ENCODE measurements at places on chromosomes 13 and 19.

GRCh38 chr13:85665286-85665685 lies 133.9 kb downstream of the SLITRK6 start:
- DNase-seq: no peak

DNA sequence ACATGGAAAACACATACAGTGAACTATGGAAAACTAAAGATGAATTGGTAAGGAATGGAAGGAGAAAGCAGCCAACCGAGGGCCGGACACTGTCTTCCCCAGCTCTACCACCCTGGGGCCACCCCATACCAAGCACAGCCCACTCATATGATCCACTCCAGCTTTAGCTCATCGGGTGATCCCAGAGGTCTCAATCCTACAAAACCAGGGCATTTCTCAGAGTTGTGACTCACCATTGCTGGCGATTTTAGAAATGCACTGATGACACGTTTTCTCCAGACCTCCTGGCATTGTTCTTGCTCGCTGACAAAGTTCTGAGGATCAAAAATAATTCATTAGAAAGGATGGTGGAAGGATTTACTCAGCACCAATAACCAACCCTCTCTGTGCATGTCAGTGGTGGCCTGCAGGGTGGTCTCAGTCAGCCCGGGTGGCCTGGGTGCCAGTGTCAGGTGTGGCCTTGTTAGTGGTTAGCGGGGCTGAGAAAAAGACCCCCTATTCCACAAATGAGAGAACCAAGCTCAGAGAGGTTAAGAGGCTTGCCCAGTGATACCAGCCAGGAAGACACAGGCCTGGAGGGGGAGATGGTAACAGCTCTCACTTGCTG lies 6.6 kb downstream of the TMEM272 start:
- DNase-seq: no peak

DNA sequence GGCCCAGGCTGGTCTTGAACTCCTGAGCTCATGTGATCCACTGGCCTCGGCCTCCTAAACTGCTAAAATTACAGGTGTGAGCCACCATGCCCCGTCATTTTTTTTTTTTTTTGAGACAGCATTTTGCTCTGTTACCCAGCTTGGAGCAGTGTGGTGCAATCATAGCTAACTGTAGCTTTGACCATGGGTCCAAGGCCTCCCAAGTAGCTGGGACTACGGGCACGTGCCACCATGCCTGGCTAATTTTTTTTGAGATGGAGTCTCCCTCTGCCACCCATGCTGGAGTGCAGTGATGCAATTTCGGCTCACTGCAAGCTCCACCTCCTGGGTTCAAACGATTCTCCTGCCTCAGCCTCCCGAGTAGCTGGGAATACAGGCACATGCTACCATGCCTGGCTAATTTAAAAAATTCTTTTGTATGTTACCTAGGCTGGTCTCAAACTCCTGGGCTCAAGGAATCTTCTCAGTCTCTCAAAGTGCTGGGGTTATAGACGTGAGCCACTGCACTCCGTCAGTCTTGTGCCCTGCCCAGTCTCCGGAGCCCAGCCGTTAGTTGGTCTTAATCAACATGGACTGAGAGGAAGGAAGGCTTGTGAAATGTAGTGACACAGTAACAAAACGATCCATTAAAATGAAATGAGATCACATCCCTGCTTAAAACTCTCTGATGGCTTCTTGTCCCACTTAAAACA lies 1.4 kb upstream of the LRG1 start:
- DNase-seq: no peak

GRCh38 chr19:41641879-41642485 lies 15.1 kb upstream of the CEACAM4 start:
- DNase-seq: peak; percentile 63

DNA sequence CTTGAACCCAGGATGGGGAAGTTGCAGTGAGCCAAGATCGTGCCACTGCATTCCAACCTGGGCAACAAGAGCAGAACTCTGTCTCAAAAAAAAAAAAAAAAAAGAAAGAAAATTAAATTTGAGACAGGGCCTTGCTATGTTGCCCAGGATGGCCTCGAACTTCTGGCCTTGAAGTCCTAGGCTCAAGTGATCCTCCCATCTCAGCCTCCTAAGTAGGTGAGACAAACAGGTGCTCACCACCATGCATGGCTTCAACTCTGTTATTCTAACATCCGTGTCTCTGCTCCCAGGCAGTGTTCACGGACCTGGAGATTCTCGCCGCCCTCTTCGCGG lies 40.3 kb downstream of the PDE4A start:
- no peak for DNase-seq

GRCh38 chr13:51222037-51222685 lies at the start of gene FAM124A:
FAM124A (plus strand) TSS chr13:51222398; CDS start chr13:51222502, 104 bp downstream.
- DNase-seq: peak; percentile 54

GRCh38 chr19:45215391-45216191 lies 29.6 kb downstream of the EXOC3L2 start:
- DNase-seq: no peak

- no peak for DNase-seq
Observed at GRCh38 chr13:96850538-96851145, 143.6 kb downstream of the OXGR1 start.

- no peak for DNase-seq
Observed at GRCh38 chr13:62702502-62702901, 1286.9 kb upstream of the PCDH20 start.

DNA sequence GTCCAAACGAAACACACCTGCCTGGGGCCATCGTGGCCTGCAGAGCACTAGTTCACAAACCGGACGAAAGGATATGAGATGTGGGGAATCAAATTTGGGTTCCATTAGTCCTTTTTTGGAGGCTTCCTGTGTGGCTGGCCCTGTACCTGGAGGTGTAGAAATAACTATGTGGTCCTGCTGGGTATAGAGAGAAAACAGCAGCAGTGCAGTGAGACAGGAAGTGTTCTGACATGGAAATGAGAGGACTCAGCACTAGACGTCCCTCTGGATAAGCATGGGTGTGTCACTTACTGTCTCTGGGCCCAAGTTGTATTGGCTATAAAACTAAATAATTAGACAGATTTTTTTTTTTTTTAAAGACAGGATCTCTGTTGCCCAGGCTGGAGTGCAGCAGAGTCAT lies 12.3 kb downstream of the KDELR1 start:
- DNase-seq: no peak
